Activated T-helper 2 cell treated with anti-CD3 and anti-CD28 coated beads, Interferon-gamma antibody, Interleukin-2, Interleukin-4, amounts not matched to agents 10 μg/mL and 5 μg/mL and 100 μg/mL, durations not matched to agents 14 hours and 24 hours and 36 hours (primary cell): ENCODE measurements at places on chromosomes 6 and 20.

DNA sequence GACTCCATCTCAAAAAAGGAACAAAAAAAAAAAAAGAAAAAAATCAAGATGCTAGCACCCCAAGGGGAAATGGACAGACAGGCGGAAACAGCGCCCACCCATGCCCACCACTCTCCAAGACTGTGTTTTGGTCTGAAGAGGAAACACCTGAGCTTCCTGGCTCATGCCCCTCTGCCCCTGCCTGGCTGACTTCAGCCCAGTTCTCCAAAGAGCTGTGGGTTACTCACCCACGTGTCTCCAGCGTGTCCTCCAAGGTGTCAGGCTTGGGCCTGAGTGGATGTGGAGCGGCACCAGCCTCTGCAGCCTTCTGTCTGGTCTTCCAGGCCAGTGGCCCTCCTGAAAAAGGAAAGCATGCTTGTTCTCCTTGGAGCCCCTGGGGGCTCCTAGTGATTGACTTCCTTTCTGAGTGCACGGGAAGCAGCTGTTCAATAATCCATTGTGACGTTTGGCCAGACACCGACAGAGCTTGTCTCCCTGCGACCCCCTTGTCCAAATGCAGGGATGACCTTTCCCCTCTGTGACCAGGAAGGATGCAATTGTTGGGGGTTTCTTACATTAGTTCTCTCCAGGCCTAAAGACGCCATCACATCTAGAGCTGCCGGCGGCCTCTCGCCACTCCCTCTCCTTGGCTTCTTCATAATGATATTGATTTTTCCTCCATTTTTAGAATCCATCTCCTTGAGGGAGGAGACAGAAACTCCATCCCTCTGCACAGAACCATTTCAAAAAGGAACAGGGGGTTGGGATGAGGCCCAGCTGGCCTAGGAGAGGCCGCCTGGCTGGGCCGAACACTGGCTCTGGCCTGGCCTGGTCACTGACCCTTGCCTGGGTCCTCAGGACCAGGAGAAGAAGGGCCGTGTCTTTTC is 58.4 kb downstream of the ADNP start:
- DNase-seq, result no peak
- H3K4me1 ChIP-seq, result no peaks in the 10 kb centered on the region
- no peak overlapping the region for H3K27ac ChIP-seq

GRCh38 chr6:137657351-137657911 is 163.2 kb upstream of the OLIG3 start:
- H3K4me3 ChIP-seq, result no peak overlapping the region
- peaks cover 32% of the 10 kb centered on the region for H3K4me1 ChIP-seq
- H3K27ac ChIP-seq, result peak overlapping the region; percentile 65
- H3K27me3 ChIP-seq, result no peaks in the 10 kb centered on the region

GRCh38 chr6:101393251-101393828 is at the start of gene GRIK2:
Gene GRIK2 (plus strand): TSS chr6:101393708.
- H3K27me3 ChIP-seq, result peaks cover 42% of the 10 kb centered on the region
- no peak within 1 kb of the TSS for H3K27ac ChIP-seq
- no peak within 1 kb of the TSS for H3K4me3 ChIP-seq
- no peak for DNase-seq

DNA sequence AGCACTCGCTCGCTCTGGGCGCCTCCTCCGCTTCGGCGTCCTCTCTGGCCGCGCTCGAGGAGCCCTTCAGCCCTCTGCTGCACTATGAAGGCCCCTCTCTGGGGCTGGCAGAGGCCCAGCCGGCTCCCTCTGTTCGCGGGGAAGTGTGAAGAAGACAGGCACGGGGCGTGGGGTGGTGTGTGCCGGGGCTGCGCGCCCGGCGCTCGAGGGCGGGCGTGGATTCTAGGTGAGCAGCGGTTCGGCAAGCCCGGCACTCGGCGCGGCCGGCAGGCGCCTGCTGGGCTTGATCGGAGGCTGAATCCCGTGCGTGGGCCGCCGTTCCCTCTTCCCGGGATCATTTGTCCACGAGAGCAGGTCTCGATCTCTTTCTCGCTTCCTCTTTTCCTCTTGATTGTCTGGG is 153.0 kb downstream of the SLC35B3 start:
- H3K27ac ChIP-seq, result no peak overlapping the region
- no peak for DNase-seq
- no peaks in the 10 kb centered on the region for H3K4me1 ChIP-seq

GRCh38 chr20:59143326-59143725 is 20.3 kb upstream of the ZNF831 start:
- H3K27ac ChIP-seq, result no peak overlapping the region
- no peak overlapping the region for H3K4me3 ChIP-seq
- peaks cover 50% of the 10 kb centered on the region for H3K4me1 ChIP-seq
- H3K36me3 ChIP-seq, result peaks cover 8% of the 10 kb centered on the region
- H3K27me3 ChIP-seq, result peaks cover under 1% of the 10 kb centered on the region

- no peak overlapping the region for H3K4me3 ChIP-seq
- no peak overlapping the region for H3K27ac ChIP-seq
- DNase-seq, result no peak
- no peaks in the 10 kb centered on the region for H3K27me3 ChIP-seq
- H3K4me1 ChIP-seq, result no peaks in the 10 kb centered on the region
Observed at GRCh38 chr20:48120120-48120519, 334.8 kb upstream of the SULF2 start.

DNA sequence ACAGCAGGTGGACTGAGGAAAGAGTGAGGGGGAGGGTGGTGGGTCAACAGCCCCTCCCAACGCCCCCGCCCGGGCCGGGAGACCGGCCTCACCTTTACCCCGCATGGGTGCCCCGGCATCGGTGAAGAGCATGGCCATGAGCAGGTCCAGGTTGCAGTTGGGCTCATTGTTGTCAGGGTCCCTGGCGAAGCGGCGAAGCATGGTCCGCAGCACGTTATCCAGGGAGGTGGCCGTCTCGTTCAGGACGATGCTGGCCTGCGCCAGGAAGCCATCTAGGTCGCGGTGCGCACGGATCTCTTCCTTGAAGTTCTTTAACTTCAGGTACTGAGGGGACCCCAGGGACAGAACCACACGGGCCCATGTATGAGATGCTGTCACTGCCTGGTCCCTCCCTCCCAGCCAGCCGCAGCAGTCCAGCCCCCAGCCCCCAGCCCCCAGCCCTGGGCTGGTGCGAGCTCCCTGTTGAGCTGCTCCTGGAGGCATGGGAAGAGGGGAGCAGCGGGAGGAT is 4.9 kb downstream of the SLC4A11 start:
- H3K4me3 ChIP-seq, result no peak overlapping the region
- DNase-seq, result no peak
- no peaks in the 10 kb centered on the region for H3K36me3 ChIP-seq

- H3K36me3 ChIP-seq, result peaks cover 2% of the 10 kb centered on the region
- peaks cover 2% of the 10 kb centered on the region for H3K27me3 ChIP-seq
- DNase-seq, result no peak
- H3K4me1 ChIP-seq, result no peaks in the 10 kb centered on the region
- no peak overlapping the region for H3K27ac ChIP-seq
Observed at GRCh38 chr20:934186-934840, 18.2 kb upstream of the ANGPT4 start.

DNA sequence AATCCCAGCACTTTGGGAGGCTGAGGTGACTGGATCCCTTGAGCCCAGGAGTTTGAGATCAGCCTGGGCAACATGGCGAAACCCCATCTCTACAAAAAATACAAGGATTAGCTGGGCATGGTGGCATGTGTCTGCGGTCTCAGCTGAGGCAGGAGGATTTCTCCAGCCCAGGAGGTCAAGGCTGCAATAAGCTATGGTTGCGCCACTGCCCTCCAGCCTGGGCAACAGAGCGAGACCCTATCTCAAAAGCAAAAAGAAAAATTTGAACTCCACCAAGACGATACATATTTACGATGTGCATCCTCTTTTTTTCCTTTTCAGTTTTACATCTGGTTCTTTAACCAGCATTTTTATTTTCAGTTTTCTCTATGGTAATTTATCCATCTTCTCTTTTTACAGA is 162.1 kb downstream of the JARID2 start:
- H3K27me3 ChIP-seq, result no peaks in the 10 kb centered on the region
- DNase-seq, result no peak
- H3K36me3 ChIP-seq, result peaks cover 48% of the 10 kb centered on the region
- H3K27ac ChIP-seq, result no peak overlapping the region
- H3K4me3 ChIP-seq, result no peak overlapping the region

- no peaks in the 10 kb centered on the region for H3K36me3 ChIP-seq
- H3K27ac ChIP-seq, result no peak overlapping the region
- peaks cover 3% of the 10 kb centered on the region for H3K27me3 ChIP-seq
Observed at GRCh38 chr6:18441251-18441979, 54.3 kb downstream of the RNF144B start.

DNA sequence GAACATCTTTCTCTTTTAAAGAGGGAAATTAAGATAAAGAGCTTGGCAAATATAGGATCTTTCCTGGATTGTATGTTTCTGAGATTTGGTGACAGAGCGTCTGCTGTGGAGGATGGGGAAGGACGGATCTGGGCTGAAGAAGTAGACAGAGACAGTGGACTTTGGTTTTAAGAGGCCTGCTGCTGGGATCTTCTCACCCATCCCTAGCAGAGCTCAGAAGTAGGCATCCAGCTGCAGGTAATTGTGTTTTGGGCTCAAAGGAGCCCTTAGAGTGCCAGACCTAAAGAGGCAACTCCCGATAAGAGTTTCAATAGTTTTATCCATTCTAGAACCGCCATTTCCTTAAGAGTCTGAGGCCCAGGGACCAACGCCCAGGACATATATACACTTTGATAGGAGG is 20.8 kb downstream of the LAMA2 start:
- H3K4me1 ChIP-seq, result no peaks in the 10 kb centered on the region
- H3K4me3 ChIP-seq, result no peak overlapping the region
- no peak for DNase-seq
- no peaks in the 10 kb centered on the region for H3K27me3 ChIP-seq
- no peak overlapping the region for H3K27ac ChIP-seq

GRCh38 chr20:10536531-10536930 is 101.4 kb downstream of the SLX4IP start:
- H3K27me3 ChIP-seq, result no peaks in the 10 kb centered on the region
- H3K4me1 ChIP-seq, result peaks cover 13% of the 10 kb centered on the region
- H3K36me3 ChIP-seq, result no peaks in the 10 kb centered on the region
- no peak for DNase-seq

DNA sequence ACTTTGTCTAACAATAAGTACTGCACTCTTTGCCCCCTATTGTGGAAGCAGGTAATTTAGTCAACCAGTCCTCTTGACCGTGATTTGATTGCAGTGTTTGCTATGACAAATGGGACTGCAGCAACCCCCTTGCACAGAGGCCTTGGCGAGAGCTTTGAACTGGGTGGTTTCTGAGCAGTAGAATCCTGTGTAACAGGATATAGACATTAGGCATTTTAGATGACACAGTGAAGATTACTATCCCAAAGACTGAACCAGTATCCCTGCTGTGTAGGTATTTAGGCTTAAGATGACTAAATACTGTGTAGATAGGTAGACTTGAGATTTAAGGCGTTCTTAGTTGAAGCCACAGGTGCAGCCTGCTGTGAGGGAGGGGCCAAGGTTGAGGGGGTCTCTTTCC is 9.9 kb downstream of the DNMT3B start:
- no peaks in the 10 kb centered on the region for H3K36me3 ChIP-seq
- no peaks in the 10 kb centered on the region for H3K27me3 ChIP-seq
- no peak for DNase-seq
- H3K27ac ChIP-seq, result no peak overlapping the region

DNA sequence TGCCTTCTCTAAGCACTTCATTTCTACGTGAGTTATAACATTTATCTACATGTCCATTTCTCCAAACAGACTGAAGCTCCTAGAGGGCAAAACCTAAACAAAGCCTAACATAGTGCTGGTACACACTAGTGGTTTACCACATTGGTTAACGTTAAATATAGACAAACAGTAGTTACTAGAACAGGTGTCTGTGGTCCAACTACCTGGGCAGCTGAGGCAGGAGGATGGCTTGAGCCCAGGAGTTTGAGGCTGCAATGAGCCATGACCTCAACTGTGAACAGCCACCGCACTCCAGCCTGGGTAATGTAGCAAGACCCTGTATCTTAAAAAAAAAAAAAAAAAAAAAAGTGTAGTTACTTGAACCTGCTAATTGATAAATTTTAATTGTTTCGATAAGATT is 26.5 kb downstream of the PTPRK start:
- H3K36me3 ChIP-seq, result no peaks in the 10 kb centered on the region
- no peak overlapping the region for H3K4me3 ChIP-seq
- H3K27me3 ChIP-seq, result peaks cover 11% of the 10 kb centered on the region
- peaks cover 8% of the 10 kb centered on the region for H3K4me1 ChIP-seq
- H3K27ac ChIP-seq, result no peak overlapping the region
- DNase-seq, result no peak

DNA sequence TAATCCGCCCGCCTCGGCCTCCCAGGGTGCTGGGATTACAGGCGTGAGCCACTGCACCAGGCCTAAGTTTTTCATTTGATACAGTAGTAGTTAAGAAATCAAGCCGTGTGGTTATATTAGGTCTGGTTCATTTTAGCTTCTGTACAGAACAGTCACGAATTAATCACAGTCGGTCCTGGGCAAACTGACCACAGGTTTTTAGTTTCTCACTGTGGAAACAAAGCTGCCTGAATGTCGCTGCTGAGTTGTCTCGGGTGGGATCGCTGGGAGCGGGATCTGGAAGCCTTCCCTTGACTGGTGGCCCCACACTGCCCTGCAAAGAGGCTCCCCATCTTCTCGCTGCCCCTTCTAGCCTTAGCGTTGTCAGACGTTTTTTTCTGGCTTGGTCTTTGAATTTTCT is 18.6 kb downstream of the UCKL1 start:
- peaks cover 6% of the 10 kb centered on the region for H3K4me1 ChIP-seq
- H3K36me3 ChIP-seq, result peaks cover 31% of the 10 kb centered on the region
- DNase-seq, result no peak
- H3K4me3 ChIP-seq, result no peak overlapping the region
- H3K27me3 ChIP-seq, result no peaks in the 10 kb centered on the region

DNA sequence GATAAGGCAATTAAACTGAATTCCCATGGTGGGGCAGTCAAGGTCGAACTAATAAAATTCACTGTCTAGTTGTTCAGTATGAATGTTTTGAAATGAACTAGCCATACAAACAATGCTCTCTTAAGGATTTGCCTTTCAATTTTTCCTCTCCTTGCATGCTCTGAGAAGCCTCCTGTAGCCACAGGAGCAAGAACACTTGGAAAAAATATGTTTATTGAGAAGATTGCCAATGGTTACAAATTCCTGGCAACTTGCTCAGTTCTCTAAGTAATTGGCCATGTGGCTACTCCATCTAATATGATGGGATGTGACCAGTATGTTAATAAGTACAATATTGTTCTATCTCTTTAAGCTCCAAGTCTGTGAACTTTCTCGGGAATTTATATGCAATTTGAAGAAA is 49.4 kb downstream of the FUT9 start:
- no peak overlapping the region for H3K27ac ChIP-seq
- no peaks in the 10 kb centered on the region for H3K36me3 ChIP-seq

GRCh38 chr20:37162646-37163045 is 16.5 kb upstream of the RPN2 start:
- no peak for DNase-seq
- H3K4me1 ChIP-seq, result no peaks in the 10 kb centered on the region
- H3K27me3 ChIP-seq, result peaks cover 16% of the 10 kb centered on the region
- H3K27ac ChIP-seq, result no peak overlapping the region
- no peaks in the 10 kb centered on the region for H3K36me3 ChIP-seq

GRCh38 chr6:163398815-163399214 is 15.7 kb upstream of the QKI start:
- no peaks in the 10 kb centered on the region for H3K36me3 ChIP-seq
- no peak overlapping the region for H3K27ac ChIP-seq
- H3K4me3 ChIP-seq, result no peak overlapping the region
- DNase-seq, result no peak
- H3K27me3 ChIP-seq, result peaks cover 18% of the 10 kb centered on the region
